ENCODE measurements at places on chromosomes 6 and 20.

- DNase-seq: no peak
These were observed 110.7 kb downstream of the UNC5CL start for GRCh38 chr6:40928307-40928706.

DNA sequence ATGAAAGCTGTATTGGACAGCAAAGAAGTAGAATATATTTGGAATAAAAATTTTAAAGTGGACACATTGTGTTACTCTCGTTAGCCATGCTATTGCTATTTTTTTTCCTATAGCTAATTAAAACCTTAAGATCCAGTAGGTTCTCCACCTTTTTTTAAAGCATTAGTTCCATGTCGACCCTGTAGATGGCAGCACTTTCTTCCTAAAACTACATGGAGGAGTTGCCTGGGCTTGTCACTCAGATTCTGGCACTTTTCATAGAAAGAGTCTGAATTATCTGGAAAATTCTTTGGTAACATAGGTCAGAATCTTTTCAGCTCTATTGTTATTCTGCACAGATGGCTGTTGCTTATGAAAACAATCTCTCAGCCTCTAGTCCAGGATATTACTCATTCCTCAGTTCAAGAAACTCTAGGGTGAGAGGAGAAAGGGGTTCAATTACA lies 42.0 kb upstream of the ESR1 start:
- DNase-seq: no peak

DNA sequence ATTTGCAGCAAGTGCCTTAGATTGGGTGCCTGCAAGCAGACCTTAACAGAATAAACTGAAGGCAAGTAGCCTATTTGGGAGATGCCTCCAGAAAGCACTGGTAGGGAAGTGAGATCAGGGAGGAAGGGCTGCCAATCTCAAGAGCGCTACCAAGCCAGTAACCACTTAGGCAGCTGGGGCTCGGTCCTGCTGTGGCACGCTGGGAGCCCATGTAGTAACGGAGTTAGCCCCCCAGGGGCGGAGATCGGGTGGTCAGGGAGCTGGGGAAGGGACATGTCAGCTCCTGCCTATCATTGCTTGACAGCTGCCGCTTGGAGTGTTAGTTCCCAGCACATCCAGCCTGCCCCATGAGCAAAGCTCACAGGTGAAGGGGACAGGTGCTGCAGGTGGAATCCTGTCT lies 127.0 kb downstream of the CEBPB start:
- no peak for DNase-seq

DNA sequence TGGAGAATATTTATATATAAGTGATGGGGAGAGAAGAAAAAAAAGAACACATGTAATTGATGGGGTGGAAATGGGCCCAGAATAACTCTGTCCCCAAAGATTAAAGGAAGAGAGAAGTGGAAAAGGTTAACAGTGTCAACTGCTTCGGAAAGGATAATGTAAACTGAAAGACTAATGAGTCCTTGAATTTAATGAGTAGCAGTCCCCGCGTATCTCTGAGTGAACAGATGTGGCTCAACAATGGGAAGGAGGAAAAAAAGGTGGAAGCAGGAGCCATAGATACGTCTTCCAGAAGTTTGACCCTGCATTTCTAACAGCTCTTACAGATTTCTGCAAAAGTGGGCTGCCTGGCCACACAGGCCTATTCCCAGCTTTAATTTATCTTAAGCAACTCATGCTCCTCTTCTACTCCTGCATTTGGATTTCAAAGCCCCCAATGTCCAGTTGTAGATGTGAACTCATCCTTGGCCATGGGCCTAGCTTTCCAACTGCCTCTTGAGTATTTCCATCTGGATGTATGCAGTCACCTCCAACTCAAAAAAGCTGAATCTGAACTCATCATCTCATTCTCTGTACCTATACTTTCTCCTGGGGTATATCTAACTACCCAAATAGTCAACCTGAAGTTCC lies 61.3 kb downstream of the DST start:
- DNase-seq: no peak

- no peak for DNase-seq
These were observed 19.9 kb upstream of the MUC21 start for GRCh38 chr6:30963641-30964040.

DNA sequence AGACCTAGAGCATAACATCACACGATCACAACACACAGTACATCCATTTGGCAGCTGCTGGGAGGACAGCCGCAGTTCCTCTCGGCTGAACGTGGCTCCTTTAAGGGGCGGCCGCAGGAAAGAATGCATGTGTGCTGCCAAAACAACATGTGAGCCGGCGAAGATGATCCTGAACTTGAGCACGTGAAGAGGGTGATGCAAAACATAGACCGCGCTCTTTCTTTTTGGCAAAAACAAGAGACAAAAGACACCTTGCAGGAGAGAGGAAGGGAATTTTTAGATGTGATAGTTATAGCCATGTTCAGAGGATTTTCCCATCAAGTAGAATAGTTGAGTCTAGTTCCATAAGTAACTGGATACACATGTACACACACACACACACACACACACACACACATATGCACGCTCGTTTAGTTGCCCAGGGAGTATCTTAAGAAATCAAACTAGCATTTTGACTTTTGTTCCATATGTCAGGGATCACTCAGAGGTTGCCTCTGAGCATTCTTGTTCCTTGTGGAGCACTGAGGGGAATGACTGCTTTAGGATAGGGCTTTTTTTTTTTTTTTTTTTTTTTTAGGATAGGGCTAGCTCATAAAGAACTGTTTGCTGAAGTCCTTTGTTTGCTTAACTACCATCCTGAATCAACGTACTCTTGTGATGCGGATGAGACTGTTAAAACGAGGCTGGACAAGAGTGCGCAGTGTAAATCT lies 21.7 kb upstream of the RANBP9 start:
- peak; percentile 45 for DNase-seq

DNA sequence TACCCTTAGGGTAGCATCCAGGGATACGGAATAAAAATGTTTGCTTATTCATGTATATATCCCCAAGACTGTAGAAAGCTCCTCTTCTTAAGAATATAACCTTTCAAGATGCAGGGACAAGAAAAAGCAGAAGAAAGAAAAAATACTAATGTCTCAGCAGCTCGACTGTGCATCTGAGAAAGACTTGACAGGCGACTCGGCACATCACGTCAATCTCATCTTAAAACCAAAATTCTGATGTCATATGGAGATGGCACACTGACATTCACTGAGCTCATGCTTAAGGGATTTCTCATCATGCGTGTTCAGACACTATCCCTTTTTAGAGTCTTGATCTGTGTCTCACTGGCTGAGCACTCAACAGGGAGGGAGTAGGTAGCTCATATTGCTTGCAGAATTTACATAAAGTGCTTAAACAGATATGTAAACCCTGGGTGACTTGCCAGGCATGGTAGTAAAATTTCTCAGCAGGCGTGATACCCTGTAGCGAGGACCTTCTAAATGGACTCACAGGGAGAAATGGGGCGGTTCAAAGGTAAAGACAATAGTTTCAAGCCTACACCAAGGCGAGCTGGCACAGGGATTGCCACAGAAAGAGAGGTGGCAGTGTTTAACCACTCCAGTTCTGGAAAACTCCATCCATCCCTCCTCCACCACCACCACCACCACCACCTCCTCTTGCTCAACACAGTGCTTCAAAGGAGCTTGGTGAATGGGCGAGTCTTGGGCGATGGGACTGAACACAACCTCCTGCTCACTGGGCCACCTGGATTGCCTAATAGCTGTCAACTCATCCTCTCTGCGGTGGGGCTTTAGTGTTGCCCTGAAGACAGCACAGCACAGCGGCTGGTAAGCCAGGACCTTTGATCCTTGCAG lies 330.5 kb downstream of the TFAP2A start:
- no peak for DNase-seq

- no peak for DNase-seq
These were observed 8.1 kb downstream of the SYCP2L start for GRCh38 chr6:10894958-10895357.

GRCh38 chr6:125693480-125693879 lies 56.0 kb upstream of the HEY2 start:
- no peak for DNase-seq

DNA sequence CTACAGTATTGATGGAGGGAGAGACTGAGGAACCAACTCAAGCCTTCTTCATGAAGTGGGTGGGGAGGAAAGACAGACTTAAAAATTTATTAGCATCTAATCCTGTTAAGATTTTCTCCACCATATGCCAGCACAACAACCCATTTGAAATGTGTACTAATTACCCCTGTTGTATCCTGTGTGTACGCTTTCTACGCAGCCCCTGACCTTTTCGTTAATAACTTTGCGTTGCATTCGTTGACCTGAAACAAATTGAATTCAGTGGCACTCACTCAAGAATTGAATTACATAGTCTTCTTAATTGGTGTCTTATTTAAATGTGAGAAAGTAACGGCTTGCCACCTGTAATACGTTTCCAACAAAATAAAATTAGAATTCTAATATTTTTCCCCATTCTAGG lies 113.9 kb downstream of the LINC00237 start:
- no peak for DNase-seq

DNA sequence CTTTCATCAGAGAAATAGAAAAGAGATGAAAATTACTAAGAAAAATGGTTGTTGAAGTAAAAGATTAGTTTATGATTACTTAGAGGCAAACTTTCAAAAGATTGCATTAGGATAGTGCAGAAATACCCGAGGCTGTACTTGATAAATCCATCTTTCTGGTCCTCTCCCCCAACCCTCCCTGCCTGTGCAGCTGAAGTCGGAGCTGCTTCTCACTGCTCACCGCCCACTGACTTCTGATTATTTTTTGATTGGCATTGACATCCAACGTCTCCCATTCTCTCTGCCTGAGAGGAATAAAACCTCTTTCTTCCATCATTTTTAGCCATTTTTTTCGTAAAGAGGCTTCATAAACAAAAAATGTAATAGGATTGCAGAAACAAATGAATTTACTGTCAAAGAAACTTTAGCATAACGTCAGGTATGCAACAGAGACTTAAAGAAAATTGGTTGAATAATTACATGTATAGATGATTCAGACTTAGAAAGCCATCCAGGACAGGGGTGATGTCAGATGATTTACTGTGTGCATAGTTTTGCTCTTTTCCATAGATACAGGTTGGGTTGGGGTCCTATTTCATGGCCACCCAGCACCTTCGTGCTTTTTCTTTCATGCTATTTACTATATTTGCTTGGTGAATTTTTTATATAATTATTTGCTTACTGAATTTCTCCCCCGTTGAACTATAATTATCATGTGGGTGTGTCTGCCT lies 53.6 kb upstream of the EDN3 start:
- DNase-seq: no peak

DNA sequence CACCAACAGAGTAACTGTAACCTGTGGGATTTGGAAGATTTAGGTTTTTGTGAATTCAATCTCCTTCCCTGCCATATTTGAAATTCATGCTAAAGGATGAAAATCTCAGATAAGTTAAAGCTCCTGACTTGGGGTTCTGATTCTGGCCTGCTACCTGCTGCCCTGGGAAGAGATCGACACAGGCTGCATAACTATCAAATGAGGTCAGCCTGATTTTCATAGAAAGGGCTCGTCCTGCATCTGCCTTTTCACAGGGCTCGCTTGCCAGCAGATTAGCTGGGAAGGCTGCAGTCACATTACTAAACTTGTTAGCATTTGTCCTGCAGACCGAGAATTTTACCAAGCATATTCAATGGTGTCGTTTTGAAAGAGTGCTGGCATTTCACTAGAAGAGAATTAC lies 14.6 kb downstream of the GCLC start:
- no peak for DNase-seq

DNA sequence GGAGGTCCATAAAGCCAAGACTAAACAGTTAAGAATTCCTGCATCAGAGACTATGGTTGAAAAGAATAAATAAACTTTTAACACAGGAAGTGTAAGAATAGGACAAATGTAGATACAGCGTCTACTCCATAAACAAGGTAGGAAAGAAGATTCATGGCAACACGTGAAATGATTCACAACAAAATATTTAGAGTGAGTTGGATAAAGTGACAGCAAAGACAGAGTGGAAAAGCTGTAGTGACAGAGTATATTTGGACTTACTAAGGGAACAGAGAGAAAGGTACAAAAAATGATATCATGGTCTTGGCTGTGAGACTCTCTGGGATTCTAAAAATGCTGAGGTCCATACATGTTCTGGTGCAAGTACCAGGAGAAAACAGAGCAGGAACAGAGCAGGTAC lies 21.9 kb upstream of the KIAA0408 start:
- no peak for DNase-seq

DNA sequence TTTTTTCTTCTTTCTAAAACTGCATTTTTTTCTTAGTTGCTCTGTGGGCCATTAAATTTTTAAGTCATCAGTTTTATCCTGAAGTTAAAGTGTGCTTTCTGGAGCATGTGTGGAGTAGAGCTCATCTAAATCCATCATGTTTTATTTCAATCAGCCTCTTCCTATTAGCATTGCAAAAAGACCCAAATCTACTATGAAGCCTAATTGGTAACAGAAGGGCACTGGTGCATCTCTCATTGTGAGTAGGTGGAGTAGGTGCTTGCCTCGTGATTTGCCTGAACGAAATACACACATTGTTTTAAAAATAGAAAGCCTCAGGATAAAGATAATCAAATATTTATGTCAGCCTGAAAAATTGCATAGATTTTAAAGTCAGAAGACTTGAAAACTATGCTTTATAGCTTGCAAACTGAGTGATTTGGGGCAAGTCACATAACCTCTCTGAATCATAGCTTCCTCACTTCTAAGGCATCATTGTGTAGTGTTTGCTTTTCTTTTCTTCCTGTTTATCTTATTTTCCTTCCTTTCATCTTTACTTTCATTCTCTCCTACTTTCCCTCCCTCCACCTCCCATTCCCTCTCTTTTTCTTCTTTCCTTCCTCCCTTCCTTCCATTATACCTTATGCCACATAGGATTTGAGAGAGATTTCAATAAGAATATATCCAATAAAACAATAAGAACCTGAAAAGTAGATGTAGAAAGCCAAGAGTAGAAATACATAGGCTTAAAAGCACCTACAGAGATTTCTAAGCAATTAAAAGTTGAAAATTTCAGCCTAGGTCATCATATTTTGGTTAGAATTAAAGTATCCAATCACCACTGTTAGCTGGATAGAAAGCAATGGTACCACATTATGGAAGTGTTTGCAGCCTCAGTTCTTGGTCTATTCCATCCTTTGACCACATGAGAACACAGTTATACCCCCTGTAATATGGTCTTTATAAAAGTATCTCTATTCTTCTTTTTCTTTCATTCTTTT lies 49.6 kb upstream of the RNF146 start:
- no peak for DNase-seq

GRCh38 chr6:53347250-53347920 lies 1.4 kb downstream of the ELOVL5 start:
- no peak for DNase-seq

GRCh38 chr6:13559968-13560650 lies 14.3 kb upstream of the SIRT5 start:
- no peak for DNase-seq

DNA sequence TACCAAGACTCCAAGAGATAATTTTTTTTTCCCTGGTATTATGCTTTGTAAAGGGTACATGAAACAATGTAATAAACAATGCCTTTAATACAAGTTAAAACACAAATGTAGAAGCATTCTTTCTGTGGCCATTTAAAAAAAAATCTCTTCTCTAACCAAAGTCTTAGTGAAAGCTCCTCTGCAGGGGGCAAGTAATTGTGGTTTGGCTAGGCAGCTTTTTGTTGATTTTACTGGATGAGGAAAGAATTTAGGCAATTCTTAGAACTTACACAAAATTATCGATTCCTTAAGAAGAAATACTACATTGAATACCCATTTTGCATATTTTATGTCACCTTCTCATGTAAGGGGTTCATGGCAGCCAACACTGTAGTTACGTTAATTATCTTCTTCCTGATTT lies 12.4 kb downstream of the TFB1M start:
- no peak for DNase-seq

GRCh38 chr6:125273965-125274364 lies 27.8 kb downstream of the HDDC2 start:
- no peak for DNase-seq

- no peak for DNase-seq
These were observed 68.6 kb downstream of the TRAM2 start for GRCh38 chr6:52508261-52508739.

- no peak for DNase-seq
These were observed 9.7 kb upstream of the NPEPL1 start for GRCh38 chr20:58682656-58683531.
